T-helper 2 cell treated with Interferon-gamma antibody and Interleukin-4, amounts not matched to agents 5 μg/mL and 100 μg/mL, for 36 hours (primary cell): ENCODE measurements at places on chromosomes 16 and 17.

- no peak for DNase-seq
Measured at GRCh38 chr17:41725134-41725533, 9.3 kb downstream of the HAP1 start.

DNA sequence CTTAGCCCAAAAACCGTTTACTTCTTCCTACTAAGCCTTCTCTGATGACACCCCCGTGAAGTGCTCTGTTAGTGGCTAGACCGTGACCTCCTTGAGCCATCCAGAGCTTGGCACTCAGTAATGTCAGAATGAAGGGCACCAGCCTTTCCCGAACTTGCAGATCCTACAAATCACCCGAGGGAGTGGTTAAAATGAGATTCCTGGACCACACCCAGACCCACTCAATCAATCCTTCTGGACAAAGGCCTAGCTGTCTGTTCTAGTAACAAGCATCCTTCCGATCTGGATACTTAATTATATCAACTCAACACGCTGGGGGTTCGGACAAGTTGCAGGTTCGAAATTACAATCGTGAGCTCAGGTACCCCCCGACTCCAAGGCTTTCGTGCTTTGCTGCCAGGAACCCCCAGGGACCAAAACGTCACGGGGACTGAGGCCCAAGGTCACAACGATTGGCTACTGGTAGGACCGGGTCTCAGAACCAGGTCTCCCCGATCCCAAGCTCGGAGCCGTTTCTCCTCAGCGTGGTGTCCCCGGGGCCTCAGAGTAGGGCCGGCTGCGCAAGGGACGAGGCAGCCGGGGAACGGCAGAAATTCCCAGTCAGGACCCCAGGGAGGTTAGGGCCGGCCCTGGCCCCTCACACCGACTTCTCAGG lies 527 bp downstream of the CIAPIN1 start:
- peak; percentile 12 for DNase-seq

GRCh38 chr17:34586346-34586846 lies 7.0 kb downstream of the TMEM132E start:
- DNase-seq, result no peak

DNA sequence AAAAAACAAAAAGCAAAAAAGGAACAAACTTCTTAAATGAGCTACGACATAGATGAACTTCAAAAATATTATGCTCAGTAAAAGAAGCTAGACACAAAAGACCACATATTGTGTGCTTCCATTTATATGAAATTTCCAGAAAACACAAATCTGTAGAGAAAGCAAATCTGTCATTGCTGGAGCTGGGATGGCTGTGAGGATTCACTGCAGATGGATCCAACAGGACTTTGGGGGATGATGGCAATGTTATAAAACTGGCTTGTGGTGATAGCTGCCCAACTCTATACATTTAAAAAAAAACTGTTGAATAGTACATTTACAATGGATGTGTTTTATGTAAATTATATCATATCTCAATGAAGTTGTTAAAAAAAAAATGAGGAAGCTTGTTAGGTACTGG lies 52.6 kb upstream of the MAP3K14 start:
- DNase-seq, result no peak

GRCh38 chr16:72429671-72430081 lies 257.7 kb upstream of the PMFBP1 start:
- DNase-seq, result no peak

GRCh38 chr16:554640-555365 lies 5.4 kb upstream of the PRR35 start:
- DNase-seq, result no peak

- no peak for DNase-seq
Measured at GRCh38 chr17:2797637-2798036, 1.4 kb downstream of the RAP1GAP2 start.

DNA sequence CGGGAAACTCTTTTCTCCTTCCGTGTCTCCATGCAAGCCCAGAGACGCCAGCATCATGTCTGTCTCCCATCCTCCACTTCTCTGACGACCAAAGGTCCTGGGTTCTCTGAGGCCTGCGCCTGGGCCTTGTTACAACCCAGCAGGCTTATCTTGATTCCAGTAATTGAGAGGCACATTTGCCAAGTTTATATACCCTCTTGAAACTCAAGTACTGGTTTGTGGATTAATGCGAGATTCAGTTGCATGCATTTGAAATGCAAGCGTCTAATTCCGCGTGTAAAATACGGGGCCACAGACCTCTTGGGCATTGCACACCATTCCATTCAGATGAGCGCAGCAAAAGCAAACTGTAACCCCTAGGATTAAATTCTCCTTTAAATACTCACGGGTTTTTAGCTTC lies 28.7 kb upstream of the CRISPLD2 start:
- no peak for DNase-seq

- peak; percentile 36 for DNase-seq
Measured at GRCh38 chr16:4358831-4359561, 7.9 kb upstream of the PAM16 start.

GRCh38 chr17:77793146-77793970 lies 165.1 kb upstream of the TNRC6C start:
- DNase-seq, result no peak

DNA sequence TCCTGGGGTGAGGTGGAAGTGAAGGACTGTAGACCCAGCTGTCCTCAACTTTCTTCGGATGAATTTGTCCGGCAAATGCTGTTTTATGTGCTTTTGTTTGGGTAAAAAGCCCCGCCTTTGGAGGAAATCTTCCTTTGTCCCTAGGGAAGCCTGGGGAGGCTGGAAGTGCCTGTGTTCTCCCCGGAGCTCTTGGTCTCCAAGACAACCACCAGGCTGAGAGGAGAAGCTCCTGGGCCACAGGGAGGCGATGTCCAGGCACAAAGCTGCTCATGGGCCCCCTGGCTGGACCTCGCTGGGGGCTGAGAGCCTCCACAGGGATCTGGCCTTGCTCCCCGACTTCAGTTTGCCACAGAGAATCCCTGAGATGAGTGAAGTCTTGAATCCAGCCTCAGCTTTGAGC lies 293.1 kb upstream of the N4BP1 start:
- no peak for DNase-seq

GRCh38 chr16:2238838-2239675 lies 2.8 kb downstream of the DNASE1L2 start:
- DNase-seq, result no peak

DNA sequence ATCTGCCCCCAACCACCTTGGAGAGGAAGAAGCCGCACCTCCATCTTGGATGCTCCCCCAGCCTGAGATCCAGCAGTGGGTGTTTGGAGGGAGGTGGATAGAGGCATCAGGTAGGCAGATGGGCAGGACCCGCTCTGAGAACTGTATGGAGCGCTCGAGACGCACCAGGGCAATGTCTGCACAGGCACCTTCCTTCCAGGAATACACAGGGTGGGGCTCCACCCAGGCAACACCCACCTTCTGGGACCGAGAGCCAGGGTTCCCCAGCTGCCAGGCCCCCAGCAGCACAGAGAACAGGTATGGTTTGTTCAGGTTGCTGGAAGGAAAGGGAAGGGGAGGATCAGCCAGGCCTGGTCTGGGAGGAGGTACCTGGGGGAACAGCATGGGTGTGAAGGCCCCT lies 2.4 kb downstream of the PRSS22 start:
- DNase-seq, result no peak

GRCh38 chr16:10598157-10598556 lies 17.8 kb upstream of the EMP2 start:
- no peak for DNase-seq

- DNase-seq, result no peak
Measured at GRCh38 chr16:57704905-57705852, 10.6 kb downstream of the DRC7 start.

DNA sequence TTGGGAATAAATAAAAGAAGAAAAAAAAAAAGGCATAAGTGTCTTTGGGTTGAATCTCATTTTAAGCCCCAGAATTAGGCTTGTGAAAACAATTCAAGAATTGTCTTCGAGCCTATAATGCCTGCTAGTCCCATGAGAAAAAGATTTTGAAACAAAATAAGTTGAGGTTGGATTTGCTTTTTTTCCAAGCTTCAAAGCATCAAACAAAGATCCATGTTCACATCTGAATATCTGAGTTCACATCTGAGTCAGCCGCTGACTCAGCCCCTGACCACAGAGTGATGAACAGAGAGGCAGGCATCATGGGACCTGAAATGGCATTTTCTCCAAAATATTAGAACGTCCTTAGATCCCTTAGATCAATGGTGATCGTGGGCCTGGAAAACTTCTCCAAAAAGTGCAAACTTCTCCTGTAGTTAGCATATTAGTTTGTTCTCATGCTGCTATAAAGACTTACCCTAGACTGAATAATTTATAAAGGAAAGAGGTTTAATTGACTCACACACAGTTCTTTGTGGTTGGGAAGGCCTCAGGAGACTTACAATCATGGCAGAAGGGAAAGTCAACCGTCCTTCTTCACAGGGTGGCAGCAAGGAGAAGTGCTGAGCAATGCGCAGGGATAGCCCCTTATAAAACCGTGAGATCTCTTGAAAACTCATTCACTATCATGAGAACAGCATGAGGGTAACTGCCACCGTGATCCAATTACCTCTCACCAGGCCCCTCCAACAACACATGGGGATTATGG lies 294.6 kb upstream of the HSBP1 start:
- DNase-seq, result no peak

DNA sequence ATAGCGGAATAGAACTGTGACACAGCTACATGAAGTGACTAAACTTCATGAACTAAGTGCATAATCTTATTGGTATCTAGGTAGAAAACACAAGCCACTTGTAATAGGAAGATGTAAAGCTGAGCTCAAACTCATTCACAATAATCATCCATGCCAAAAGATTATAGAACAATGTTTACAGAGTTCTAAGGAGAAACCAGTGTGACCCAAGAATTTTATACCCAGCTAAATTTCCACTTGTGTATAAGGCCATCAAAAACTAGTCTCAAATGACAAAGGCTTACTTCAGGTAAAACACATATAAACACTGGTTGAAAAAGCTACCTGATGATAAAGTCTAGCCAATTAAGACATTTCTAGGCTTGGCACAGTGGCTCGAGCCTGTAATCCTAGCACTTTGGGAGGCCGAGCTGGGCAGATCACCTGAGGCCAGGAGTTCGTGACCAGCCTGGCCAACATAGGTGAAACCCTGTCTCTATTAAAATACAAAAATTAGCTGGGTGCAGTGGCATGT lies 16.9 kb upstream of the CPD start:
- no peak for DNase-seq

- DNase-seq, result no peak
Measured at GRCh38 chr17:42577140-42577531, 393 bp downstream of the PSMC3IP start.

- no peak for DNase-seq
Measured at GRCh38 chr16:951660-952301, 19.0 kb downstream of the LMF1 start.

DNA sequence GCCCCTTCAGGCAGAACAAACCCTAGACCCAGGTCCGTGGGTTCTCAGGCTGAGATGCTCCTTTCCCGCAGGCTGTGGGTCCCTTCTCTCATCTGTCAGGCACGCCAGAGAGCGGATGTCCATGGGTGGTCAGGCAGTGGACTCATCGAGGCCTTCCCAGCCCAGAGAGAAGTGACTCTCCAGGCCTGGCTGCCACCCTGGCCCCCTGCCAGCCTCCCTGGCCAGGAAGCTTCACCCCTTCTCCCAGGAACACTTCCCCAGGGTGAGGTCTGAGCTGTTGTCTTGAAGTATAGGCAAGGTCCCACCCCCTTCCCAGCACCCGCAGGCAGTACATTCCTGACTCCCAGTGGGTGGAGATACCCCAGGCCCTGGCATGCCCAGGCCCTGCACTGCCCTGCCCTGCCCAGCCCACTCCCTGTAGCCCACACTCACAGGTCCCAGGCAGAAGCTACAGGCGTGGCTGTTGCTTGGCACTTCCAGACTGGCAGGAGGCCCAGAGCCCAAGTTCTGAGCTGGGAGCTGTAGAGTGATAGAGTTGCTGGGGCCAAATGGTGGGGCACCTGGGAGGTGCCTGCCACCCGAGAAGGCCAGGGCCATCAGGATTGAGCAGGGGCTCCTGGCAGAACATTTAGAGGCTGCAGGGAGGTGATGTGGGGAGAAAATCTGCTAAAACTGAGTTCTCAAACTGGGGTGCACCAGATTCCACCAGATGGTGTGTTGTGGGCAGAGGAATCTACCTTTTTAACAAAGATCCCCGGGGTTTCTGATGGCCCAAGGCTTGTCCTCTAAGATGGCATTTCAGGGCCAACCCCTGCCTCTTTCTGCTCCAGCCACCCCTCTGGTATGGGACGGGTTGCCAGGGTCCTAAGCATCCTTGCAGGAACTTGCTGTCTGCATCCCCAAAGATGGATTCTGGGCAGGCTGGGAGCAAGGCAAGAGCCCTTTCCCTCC lies 6.7 kb downstream of the ITGA3 start:
- no peak for DNase-seq

- no peak for DNase-seq
Measured at GRCh38 chr17:633641-634101, 81.0 kb downstream of the VPS53 start.

- no peak for DNase-seq
Measured at GRCh38 chr16:85094812-85095211, 17.5 kb downstream of the CIBAR2 start.

DNA sequence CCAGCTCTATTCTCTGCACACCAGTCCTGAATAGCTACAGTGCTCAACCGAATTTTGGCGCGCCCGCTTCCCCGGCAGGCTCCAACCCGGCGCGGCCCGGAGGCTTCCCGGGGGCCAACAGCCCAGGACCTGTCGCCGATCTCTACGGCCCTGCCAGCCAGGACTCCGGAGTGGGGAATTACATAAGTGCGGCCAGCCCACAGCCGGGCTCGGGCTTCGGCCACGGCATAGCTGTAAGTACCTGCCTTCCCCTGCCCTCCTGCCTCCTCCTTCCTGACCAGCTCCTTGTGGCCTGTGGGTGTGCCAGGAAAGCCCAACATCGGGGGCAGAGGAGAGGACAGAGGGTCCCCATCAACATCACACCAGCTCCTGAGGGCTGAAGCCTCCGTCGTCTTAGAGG lies 70.2 kb downstream of the CCDC182 start:
- no peak for DNase-seq

GRCh38 chr17:81365601-81366585 lies 29.4 kb upstream of the BAHCC1 start:
- DNase-seq, result no peak

GRCh38 chr17:56926704-56927103 lies 12.9 kb upstream of the TRIM25 start:
- no peak for DNase-seq

DNA sequence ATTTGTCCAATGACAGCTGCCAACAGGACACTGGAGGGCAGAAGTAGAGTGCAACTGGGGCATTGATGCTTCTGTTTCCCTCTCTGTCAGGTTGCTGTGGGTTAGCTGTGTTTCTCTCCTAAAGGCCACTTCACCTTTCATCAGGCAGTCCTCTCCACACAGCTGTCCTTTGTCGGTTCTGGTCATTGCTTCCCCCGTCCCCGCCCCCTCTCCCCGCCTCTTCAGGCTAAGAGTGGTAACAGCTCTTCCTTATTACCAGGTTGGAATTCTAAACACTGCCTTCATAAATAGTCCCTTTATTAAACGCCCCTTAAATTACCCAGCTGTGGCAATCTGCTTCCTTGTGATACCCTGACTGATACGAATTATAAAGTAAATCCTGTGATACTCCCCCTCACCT lies 31.8 kb upstream of the NSRP1 start:
- no peak for DNase-seq

- DNase-seq, result peak; percentile 35
Measured at GRCh38 chr17:67245694-67246402, 852 bp upstream of the HELZ start.

- DNase-seq, result no peak
Measured at GRCh38 chr17:13558588-13558987, 43.1 kb downstream of the HS3ST3A1 start.
